ENCODE measurements at places on chromosomes 11 and 22.

DNA sequence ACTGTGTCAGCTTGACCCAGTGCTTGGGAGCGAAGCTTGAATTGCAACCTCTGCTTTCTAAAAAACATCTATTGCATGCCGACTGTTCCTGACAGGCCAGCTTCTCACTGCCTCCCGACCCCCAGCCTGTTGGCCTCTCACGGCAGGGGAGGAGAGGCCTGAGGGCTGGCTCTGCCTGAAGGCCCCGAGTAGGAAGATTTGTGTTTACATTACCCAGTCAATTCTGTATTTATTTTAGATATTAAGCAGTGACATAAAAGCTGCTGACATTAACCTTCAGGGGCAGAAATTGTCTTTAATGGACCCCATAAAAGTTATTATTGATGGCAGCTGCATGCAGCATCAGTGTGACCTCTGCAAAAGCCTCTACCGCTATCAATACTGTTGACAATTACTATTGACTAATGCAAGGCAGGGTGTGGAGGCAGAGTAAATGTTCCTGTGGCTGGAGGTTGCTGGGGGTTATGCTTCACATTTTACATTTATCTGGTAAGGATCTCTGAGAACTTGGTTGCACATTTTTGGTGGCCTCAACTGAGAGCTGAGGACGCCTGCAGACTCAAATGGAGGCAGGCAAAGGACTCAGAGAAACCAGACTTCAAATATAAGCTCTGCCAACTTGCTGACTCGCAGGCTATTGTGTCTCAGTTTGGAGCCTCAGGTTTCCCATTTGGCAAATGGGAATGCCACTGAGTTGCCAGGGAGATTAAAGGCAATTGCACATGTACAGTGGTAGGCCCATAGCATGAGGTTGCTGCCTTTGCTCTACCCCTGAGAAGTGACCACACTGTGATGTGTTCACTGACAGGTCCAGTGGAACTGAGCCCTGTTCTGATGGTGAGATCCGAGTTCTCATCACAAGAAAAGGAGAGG lies 380.5 kb downstream of the TENM4 start:
- no peak for DNase-seq

DNA sequence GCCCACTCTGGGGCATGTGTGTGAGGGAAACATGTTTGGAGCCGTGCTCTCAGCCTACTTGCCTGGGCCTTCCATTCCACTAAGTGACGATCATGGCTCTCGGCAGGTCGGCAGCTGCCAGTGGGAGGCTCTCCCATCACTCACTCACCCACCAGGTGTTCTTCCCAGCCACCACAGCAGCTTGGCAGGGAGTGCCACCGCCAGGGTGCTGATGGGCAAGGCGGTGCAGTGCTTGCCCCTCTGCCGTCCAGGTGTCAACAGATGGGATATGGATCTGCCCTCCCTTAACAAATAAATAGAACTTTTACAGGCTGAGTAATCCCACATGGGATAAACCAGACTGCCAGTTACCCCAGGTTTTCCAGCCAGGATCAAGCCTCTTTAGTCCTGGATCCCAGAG lies 205.5 kb upstream of the TMEM45B start:
- DNase-seq, result no peak

- no peak for DNase-seq
Measured at GRCh38 chr22:42275176-42275575, 4.7 kb upstream of the TCF20 start.

GRCh38 chr11:69931994-69932910 lies 113.0 kb upstream of the FGF3 start:
- no peak for DNase-seq

- no peak for DNase-seq
Measured at GRCh38 chr11:45166604-45166897, 20.1 kb downstream of the PRDM11 start.
